ENCODE measurements at places on chromosomes 7 and 10. TPM values are rescaled to one million over a fixed set of nuclear protein-coding genes. Genes with fewer than 3 reads are reported as not detected.

DNA sequence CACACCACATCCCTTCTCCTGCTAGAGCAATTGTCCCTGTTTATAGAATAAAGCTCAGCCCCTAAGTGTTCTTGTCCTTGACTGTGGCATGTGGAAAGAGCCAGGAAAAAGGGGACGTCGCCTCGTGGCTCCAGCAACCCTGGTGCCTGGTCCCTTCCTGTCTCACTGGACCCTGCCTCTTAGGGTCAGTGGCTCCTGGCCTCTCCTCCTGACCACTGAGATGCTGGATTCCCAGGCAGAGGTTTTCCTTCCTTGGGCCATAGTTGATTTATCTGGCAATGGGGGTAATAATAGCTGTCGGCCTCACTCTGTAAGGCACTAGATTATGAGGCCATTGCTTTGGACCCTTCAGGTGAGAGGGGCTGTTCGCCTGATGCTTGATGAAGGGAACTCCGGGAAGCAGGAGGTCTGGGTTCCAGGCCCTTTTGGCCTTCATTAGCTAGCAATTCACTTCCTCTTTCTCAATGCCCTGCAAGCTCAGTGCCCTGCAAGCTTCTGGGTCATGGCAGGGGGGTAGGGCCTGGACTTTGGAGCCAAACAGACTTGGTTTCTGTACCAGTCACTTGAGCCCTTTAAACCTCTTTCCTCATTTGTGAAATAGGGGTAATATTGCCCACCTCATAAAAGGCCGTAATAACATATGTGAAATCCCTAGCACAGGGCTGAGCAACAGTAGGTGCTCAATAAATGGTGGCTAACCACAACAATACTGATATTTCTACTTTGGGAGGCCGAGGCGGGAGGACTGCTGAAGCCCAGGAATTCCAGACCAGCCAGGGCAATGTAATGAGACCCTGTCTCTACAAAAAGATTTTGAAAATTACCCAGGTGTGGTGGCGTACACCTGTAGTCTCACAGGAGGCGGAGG lies 1.1 kb downstream of the ASL start:
- DNase-seq, result no peak

DNA sequence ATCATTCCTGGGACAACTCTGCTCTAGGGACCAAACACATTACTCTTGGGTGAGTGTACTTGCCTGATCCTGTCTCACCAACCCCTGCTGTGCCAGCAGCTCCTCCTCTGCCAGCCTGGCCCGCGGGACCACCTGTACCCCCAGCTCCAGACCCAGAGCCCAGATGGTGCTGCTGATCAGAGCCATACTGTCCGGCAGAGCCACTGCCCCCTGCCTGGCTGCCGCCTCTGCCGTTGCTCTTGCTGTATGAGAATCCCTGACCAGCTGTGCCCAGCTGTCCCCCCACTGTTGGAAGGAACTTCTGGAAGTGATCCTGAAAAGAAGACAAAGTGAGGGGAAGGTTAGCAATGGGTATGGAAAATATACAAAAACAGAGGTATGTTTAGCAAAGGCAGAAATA lies 6.9 kb downstream of the MYOZ1 start:
- no peak for DNase-seq

DNA sequence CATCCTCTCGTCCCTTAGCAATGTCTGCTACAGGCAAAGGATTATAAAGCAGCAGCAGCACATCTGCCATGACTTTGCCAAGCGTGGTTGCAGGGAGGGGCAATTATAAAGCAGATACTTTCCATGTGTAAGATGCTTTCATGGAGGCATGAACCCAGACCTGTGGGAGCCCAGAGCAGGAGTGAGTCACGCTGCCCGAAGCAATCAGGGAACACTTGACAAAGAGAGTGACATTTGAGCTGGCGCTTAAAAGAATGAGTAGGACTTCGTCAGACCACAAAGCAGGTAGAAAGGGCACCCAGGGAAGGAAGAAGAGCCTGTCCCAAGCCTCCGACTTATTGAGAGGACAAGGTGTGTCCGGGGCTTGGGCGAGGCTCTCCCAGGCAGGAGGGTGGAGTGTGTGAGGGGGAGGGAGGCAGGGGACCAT lies 147.2 kb downstream of the MYOF start:
- DNase-seq, result no peak

Gene CAV1
- 162 TPM for polyA plus RNA-seq

Measured in forelimb muscle (tissue), 1 donor.